ENCODE measurements at places on chromosomes 4 and X.
A peak's percentile ranks its signal among the peaks of the same experiment; 100 is the strongest.

- DNase-seq = no peak
Observed at GRCh38 chr4:30929649-30930048, 209.5 kb downstream of the PCDH7 start.

- no peak for DNase-seq
Observed at GRCh38 chr4:188341428-188341827, 202.2 kb downstream of the TRIML1 start.

DNA sequence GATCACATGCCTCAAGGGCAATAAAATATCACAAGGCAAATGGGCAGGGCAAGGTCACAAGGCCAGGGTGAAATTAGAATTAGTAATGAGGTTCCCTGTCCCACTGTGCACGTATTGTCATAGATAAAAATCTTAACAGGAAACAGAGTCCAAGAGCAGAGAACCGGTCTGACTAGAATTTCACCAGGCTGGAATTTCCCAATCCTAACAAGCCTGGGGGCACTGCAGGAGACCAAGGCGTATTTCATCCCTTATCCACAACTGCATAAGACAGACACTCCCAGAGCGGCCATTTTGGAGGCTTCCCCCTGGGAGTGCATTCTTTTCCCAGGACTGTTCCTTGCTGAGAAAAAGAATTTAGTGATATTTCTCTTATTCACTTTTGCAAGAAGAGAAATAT, 25.9 kb upstream of the PRDM5 start:
- no peak for DNase-seq

DNA sequence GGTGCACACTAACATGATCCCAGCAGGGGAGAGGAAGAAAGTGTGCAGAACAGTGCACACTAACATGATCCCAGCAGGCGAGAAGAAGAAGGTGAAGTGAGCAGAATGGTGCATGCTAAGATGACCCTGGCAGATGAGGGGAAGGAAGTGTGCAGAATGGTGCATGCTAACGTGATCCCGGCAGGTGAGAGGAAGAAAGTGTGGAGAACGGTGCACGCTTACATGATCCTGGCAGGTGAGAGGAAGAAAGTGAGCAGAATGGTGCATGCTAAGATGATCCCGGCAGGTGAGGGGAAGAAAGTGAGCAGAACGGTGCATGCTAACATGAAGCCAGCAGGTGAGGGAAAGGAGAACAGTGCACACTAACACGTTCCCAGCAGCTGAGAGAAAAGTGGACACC, 83.7 kb downstream of the ACOX3 start:
- no peak for DNase-seq

- DNase-seq = no peak
Observed at GRCh38 chr4:1367936-1368289, 20.9 kb downstream of the UVSSA start.

DNA sequence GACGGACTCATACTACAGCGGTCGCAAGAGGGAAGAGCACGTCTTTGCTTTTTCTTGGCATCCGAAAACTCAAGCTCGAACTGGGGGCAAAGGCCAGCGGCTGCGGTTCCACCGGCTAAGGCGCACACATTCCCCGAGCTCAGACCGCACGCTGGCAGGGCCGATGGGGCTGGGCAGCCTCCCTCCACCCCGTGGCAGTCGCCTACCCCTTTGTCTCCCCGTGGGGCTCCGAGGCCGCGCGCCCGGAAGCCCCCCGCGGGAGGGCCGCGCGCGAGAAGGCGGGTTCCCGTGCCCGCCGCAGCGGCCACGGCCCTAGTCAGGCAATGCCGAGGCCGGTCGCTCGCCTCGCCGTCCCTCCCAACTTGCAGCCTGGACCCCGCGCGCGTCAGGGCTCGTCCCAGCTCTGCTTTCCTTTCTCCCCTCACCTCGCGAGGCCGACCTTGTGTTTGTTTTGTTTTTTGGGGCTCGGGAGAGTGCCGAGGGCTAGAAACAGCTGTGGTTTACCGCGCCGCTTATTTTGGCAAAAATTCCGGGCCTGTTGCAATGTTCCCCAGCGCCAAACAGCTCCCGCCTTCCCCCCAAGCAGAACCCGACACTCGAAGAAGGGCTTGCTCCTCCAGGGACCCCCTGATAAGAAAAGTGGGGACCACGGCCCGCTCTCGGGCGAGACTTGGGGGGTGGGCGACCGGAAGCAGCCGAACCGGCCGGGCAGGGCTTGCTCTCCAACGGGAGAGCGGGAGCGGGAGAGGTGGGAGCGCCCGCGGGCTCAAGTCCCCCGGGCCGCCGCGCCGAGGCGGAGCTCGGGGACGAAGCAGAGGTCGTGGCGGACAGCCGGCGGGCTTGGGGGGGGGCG, 561 bp upstream of the N4BP2 start:
- DNase-seq = peak; percentile 33

DNA sequence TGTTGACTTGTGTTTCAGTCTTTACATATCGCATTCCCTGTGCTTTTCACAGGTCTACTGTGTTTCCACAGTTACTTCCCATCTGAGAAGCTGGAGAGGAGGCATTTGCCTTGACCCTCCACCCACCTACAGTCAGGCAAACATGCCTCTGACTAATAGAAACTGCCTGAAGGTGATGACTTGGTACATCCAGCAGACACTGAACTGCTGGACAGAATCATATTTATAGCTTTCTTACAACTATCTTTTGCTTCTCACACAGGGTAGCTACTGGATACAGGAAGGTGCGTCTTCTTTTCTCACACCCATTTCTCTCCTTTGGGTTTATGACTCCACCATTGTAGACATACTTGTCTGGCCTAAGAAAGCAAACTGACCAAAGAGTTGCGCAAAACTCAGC, 58.0 kb downstream of the VGLL1 start:
- no peak for DNase-seq

- peak; percentile 89 for DNase-seq
Observed at GRCh38 chr4:87851332-87851731, 18.6 kb downstream of the MEPE start.

DNA sequence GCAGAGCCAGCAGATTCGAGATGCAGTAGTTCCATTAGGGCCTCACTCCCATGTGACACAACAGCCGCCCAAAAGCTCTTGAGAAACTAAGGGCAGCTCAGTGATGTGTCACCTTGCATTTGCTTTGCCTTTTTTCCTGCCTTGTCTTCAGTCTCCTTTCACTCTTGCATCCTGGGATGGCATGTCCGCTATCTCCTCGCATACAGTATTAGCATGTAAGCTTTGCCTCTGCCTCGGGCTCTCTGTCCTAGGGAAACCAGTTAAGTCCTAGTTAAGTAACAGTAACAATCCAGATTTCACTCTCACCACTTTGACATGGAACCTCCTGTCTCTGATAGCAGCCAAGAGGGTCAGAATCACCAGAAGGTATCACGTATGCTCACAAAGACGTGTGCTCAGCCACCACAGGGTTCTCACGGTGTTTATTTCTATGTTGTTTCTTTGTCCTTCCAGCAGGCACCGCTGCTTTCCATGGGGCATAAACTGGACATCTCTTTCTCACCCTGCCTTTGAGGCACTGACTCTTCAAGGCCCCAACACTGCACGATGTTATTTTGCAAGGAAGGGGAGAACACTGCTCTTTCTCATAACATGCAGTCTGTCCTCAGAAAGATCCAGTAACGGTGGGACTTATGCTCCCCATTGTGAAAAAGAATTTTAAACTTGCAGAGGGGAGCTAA, 26.7 kb upstream of the SORBS2 start:
- no peak for DNase-seq

DNA sequence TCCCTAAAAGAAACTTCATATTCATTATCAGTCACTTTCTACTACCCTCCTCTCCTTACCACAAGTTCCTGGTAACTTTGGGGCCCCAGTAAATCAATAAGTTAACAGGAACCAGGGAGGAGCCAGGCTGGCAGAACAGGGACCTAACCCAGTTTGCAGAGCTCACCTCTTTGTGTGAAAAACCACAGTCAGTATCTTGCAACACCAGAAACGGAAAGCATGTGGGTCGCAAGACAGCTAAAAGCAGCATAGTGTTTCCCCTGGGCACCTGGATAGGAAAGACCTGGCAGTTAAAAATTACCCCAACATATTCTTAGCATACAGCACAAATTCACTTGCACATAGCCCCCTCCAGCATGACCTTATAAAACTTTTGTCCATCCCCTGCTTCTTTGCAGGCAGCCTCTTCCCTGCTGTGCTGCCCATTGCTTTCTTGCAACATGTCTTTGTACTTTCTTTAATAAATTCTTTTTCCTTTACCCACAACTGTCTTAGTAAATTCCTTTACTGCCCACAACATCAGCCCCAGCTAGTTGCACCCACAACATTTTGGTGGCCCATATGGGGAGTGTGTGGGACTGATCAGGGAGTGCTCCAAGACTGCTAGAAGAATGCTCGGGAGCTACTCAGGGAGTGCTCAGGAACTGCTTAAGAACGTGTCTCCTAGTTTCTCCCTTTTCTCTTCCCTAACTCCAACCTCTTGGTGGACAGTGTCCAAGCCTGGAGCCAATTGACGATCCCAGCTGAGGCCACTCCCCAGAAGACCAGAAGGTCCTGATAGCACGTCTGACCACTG, 83.4 kb downstream of the MSN start:
- DNase-seq = no peak

- no peak for DNase-seq
Observed at GRCh38 chr4:92304121-92304520, 355 bp downstream of the GRID2 start.

- DNase-seq = no peak
Observed at GRCh38 chr4:77877771-77878565, 15.3 kb downstream of the MRPL1 start.

- DNase-seq = no peak
Observed at GRCh38 chr4:169583563-169583962, 28.8 kb downstream of the NEK1 start.

DNA sequence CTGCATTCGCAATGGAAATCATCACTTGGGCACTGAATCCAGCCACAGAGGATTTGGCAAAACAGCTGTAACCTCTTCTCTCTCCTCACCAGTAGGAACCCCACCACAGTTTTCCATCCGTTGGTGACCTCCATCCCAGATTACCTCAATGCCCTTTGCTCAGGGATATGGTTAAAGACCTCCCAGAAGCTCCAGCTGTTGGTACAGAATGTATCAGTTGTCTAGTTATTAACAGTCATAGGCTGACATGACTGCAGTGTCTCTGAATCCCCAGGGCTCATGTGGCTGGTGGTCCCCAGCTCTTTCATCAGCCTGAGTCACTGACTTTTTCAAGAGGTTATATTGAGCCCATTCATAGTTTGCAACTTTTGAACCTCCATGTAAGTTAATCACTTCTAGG, 189.8 kb upstream of the HHIP start:
- no peak for DNase-seq

Measured in CD14-positive monocyte (primary cell).